ENCODE measurements at places on chromosomes 7 and 10. TPM values are rescaled to one million over a fixed set of nuclear protein-coding genes. Genes with fewer than 3 reads are reported as not detected.

The PNLIPRP3 gene
- not detected for total RNA-seq

GRCh38 chr7:139899328-139899955 lies 70.4 kb downstream of the TBXAS1 start:
- H3K36me3 ChIP-seq = no peaks in the 10 kb centered on the region
- H3K27me3 ChIP-seq = no peaks in the 10 kb centered on the region
- H3K27ac ChIP-seq = no peak overlapping the region
- no peak for DNase-seq
- H3K4me3 ChIP-seq = no peak overlapping the region

- DNase-seq = peak; percentile 31
- no peak overlapping the region for H3K4me3 ChIP-seq
- peaks cover 92% of the 10 kb centered on the region for H3K36me3 ChIP-seq
Observed at GRCh38 chr10:124998624-124999291, 56.8 kb downstream of the ZRANB1 start.

DNA sequence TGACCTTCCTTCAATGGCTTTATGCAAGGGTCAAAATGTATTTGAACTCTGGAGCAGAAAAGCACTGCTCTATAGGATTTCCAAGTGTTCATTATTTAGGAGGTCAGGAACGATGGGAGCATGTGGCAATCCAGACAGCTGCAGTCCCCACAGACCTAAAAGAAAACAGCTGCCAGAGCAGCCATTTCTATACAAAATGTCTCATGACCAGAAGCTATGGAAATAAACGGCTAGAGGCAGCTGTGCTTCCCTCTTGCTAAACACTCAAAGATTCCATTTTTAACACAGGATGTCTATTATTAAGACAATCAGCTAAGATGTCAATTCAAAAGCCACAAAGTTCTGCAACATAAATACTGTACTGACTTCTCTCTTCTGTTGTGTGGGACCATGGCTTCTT lies 879.1 kb upstream of the C7orf33 start:
- no peak overlapping the region for H3K27ac ChIP-seq
- no peak for DNase-seq
- no peaks in the 10 kb centered on the region for H3K36me3 ChIP-seq
- H3K4me3 ChIP-seq = no peak overlapping the region

The CYP17A1 gene
- 0.80 TPM for total RNA-seq

- no peaks in the 10 kb centered on the region for H3K4me1 ChIP-seq
- H3K4me3 ChIP-seq = no peak overlapping the region
- no peaks in the 10 kb centered on the region for H3K27me3 ChIP-seq
Observed at GRCh38 chr7:139619367-139619657, 95.8 kb downstream of the CLEC2L start.

- no peak overlapping the region for H3K27ac ChIP-seq
- H3K4me3 ChIP-seq = no peak overlapping the region
- H3K4me1 ChIP-seq = no peaks in the 10 kb centered on the region
- no peak for DNase-seq
- H3K36me3 ChIP-seq = no peaks in the 10 kb centered on the region
Observed at GRCh38 chr7:84492098-84493034, 297.8 kb upstream of the SEMA3A start.

- H3K4me1 ChIP-seq = peaks cover 35% of the 10 kb centered on the region
- no peaks in the 10 kb centered on the region for H3K27me3 ChIP-seq
- no peaks in the 10 kb centered on the region for H3K36me3 ChIP-seq
- DNase-seq = no peak
- no peak overlapping the region for H3K4me3 ChIP-seq
- no peak overlapping the region for H3K27ac ChIP-seq
Observed at GRCh38 chr7:2736411-2736914, 48.5 kb downstream of the AMZ1 start.

- H3K36me3 ChIP-seq = no peaks in the 10 kb centered on the region
- H3K4me3 ChIP-seq = no peak overlapping the region
- no peak overlapping the region for H3K27ac ChIP-seq
- H3K4me1 ChIP-seq = no peaks in the 10 kb centered on the region
Observed at GRCh38 chr10:109027534-109028185, 895.7 kb downstream of the XPNPEP1 start.

DNA sequence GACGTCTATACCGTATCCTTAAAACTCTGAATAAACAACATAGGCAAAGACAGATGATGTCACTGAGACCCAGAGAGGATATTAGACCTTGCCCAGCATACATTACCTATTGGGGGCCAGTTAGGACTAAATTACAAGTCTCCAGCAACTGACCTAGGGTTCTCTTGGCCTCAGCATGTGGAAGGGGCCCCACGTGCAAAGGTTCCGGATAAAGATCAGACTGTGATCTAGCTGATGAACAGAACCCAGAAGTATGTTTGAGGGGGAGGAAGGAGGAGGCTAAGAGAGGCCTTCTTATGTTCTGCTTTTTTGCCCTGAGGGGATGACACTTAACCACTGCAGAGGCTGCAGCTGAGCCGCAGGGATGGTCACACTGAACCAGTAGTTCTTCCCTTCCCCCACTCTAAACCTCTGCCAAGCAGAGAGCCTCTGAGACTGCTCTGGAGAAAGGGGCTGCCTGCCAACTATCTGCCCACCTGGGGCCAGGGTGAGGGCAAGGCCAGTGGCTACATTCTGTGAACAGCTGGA lies 24.0 kb upstream of the KMT2C start:
- H3K4me3 ChIP-seq = no peak overlapping the region
- peak; percentile 60 for DNase-seq
- H3K27me3 ChIP-seq = no peaks in the 10 kb centered on the region
- no peak overlapping the region for H3K27ac ChIP-seq

The OPALIN gene
- total RNA-seq = not detected

DNA sequence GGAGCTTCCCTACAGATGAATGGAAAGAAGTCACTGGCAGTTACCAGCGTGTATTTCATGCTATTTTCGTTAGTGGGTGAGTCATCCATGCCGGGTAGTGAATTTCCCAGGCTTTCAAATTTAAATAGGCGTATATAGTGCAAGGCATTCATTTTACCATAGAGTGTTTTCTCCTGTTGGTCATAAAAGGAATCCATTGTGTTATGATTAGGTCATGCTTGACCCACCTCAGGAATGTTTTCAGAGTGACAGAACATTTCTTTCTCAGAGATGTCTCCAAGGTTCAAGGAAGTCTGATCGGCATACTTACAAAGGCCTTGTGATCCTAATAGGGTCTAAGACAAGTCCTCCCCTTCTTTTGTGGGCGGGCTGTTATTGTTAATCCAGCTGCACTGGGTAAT lies 110.7 kb downstream of the AKR1D1 start:
- DNase-seq = no peak
- H3K27ac ChIP-seq = no peak overlapping the region
- H3K4me1 ChIP-seq = no peaks in the 10 kb centered on the region
- H3K4me3 ChIP-seq = no peak overlapping the region
- no peaks in the 10 kb centered on the region for H3K36me3 ChIP-seq
- no peaks in the 10 kb centered on the region for H3K27me3 ChIP-seq
